ENCODE measurements at places on chromosomes 6 and 20. TPM values are rescaled to one million over a fixed set of nuclear protein-coding genes. Genes with fewer than 3 reads are reported as not detected.

HLA-DQB1 gene
- total RNA-seq = 9.9 TPM

C2 gene
- 2.1 TPM for total RNA-seq

MAD2L1BP gene
- 33.0 TPM for total RNA-seq

LY6G5C gene
- total RNA-seq = 4.5 TPM

TBX18 gene
- not detected for total RNA-seq

RAMACL gene
- 0.41 TPM for total RNA-seq

PRSS16 gene
- 1.9 TPM for total RNA-seq

HLA-DRB5 gene
- 0.86 TPM for total RNA-seq

EBF4 gene
- 3.1 TPM for total RNA-seq

FBXO30 gene
- 7.5 TPM for total RNA-seq

SLC22A7 gene
- not detected for total RNA-seq

GPR6 gene
- total RNA-seq = not detected

MLIP gene
- total RNA-seq = not detected

DEFB128 gene
- not detected for total RNA-seq

RAET1G gene
- not detected for total RNA-seq

PNPLA1 gene
- not detected for total RNA-seq

XKR7 gene
- total RNA-seq = not detected

LEMD2 gene
- total RNA-seq = 126 TPM

SIM1 gene
- not detected for total RNA-seq

Data from CD4-positive, alpha-beta memory T cell (primary cell).